ENCODE measurements at places on chromosomes 12 and 14.

DNA sequence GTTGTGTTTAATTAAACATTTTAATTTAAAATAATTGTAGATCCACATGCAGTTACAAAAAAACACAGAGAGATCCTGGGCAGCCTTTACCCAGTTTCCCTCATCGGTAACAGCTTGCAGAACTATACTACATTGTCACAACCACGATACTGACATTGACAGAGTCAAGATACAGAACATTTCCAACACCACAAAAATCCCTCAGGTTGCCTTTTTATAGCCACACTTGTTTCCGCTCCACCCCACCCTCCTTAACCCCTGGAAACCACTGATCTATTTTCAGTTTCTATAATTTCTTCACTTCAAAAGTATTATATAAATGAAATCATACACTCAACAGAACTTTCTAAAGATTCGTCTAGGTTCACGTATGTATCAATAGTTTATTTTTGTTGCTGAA lies 458.8 kb upstream of the SOX5 start:
- DNase-seq = no peak

DNA sequence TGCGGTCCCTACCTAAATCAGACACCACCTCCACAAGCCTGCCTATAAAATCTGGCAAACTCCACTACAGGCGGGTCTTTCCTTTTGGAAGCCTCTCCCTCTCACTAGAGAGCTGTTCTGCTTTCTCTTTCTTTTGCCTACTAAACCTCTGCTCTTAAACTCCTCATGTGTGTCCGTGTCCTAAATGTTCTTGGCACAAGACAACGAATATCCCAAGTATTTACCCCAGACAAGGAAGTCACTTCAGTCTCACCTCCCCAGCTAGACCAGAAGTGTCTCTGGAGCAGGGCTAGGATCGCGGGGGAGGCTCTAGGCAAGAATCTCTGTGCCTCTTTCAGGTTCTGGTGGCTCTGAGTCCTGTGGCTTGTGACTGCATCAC lies 37.2 kb upstream of the FICD start:
- DNase-seq = no peak

- DNase-seq = no peak
Observed at GRCh38 chr12:34398706-34399630, 376.7 kb downstream of the ALG10 start.

GRCh38 chr12:25557830-25558436 lies 4.8 kb upstream of the LMNTD1 start:
- DNase-seq = peak; percentile 14

GRCh38 chr12:104044158-104044557 lies 5.8 kb downstream of the GLT8D2 start:
- no peak for DNase-seq

DNA sequence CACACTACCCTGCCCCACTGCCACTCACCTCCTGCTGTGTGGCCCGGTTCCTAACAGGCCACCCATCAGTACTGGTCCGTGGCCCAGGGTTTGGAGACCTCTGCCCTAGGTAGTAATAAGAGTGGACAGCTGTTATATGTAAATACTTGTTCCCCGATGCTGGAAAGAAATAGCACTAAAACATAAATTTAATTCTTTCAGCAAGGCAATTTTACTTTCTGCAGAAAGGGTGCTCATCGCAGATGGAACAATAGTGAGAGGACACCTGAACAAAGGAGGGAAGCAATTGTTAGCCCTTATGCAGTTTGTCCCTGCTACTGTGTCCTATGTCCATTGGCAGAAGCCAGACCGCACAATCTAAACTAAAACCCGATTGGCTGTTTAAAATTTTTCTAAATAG lies 5.9 kb upstream of the CYP46A1 start:
- no peak for DNase-seq

DNA sequence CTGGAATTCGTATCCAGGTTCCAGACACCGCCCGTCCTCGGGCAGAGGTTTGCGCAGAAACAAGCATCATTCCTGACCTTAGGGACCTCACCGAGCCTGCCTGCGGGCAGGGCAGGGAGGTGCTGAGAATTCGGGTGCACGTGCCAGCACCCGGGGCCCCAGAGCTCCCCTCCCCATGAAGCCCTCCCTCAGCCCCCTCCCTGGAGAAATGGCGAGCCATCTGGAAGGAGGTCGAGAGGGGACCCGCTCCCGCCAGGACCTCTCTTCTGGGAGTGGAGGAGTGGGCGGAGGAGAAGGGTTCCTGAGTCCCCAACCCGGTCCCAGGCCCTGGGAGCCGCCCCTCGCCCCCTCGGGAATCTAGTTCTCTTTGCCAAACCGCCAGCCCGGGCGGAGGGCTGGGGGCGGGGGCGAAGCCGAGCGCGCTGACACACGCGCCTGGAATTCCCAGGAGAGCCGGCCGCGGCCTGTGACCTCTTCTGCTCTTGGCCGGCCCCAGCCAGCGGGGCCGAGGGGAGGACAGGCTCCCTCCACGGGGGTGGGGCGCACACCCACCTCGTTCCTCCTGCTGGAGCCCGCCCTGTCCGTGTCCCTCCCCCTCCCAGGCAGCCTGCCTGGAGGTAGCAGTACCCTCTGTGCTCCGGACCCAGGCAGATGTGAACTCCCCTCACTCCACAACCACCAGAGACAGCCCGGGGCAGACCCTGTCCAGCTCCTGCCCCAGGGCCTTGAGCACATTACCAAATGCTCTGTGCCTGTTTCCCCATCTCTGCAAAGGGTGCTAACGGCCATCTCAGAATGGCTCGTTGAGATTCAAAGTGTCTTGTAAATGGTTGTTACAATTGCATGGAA lies 23.0 kb upstream of the GPR132 start:
- peak; percentile 64 for DNase-seq

- no peak for DNase-seq
Observed at GRCh38 chr14:22118899-22119477, 445.4 kb upstream of the OR4E1 start.

- DNase-seq = no peak
Observed at GRCh38 chr14:36105401-36105800, 71.1 kb downstream of the PTCSC3 start.

DNA sequence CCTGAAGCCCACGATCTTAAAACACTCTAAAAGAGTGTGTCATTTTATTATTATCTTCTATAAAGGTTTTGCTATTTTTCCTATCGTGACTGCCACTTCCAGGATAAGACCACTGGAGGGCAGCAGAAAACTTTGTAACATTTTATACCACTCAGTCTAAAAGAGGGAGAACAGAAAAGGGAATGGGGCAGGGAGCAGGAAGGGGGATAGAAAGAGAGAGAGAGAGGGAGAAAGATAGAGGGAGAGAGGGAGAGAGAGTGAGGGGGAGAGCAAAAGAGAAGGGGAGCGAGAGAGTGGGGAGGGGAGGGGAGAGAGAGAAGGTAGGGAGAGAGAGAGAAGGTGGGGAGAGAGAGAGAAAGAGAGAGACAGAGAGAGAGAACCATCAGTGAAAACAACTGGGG lies 2.0 kb upstream of the ART4 start:
- peak; percentile 41 for DNase-seq

DNA sequence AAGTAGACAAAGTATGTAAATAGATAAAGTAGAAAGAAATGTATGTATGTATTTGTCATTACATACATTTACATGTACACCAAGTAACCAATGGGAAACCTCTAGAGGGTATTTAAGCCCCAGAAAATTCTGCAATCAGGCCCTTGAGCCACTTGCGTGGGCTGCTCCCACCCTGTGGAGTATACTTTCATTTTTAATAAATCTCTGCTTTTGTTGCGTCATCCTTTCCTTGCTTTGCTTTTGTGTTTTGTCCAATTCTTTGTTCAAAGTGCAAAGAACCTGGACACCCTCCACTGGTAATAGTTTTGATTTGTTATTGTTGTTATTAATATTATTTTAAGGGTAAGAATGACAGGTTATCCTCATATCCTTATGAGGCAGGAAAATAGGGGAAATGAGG lies 21.8 kb downstream of the CAPS2 start:
- DNase-seq = no peak

GRCh38 chr12:4690760-4691159 lies 29.4 kb upstream of the GALNT8 start:
- no peak for DNase-seq

GRCh38 chr12:66963901-66964300 lies 285.0 kb upstream of the GRIP1 start:
- peak; percentile 26 for DNase-seq

- DNase-seq = no peak
Observed at GRCh38 chr14:87018294-87018693, 974.7 kb downstream of the GALC start.

DNA sequence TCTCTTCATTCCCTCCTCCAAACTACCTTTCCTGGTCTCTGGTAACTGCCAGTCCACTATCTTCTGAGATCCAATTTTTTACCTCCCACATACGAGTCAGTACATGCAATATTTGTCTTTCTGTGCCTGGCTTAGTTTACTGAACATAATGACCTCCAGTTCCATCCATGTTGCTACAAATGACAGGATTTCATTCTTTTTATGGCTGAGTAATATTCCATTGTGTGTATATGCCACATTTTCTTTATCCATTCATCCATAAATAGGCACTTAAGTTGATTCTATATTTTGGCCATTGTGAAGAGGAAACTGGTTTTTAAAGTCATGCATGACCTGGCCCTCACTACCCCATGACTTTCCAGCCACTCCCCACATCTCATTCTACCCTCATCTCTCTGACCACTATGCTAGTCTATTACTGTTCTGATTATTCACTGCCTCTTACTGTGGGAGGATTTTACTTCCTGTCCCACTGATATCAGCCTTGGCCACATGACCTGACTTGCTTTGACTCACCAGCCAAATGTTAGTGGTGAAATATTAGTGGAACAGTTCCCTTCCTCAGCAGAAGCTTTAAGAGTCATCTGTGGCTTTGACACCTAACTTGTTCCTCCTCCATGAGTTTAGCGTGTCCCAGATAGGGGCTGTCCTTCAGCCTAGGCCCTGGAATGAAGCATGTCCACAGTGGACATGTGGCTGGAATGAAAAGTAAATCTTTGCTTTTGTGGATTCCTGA lies 52.2 kb downstream of the GOLGA5 start:
- peak; percentile 79 for DNase-seq

DNA sequence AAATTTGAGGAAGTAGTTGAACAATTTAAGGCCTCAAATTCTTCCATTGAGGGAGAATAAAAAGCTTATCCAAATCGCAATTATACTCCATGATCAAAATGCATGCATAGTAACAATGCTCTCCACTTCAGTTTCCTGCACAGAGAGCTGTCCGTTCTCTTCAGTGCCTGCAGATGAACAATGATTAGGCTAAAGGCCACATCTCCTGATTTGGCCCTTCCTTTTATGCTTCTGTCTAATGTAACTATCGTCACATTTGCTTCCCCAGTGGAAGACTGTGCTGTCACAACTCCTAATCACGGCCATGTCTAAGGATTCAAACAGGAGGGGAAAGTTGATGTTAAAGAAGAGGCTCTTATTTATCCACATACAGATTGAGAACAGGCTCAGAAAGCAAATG lies 113.6 kb upstream of the NPAS3 start:
- DNase-seq = no peak

GRCh38 chr12:29797565-29798355 lies 14.0 kb upstream of the TMTC1 start:
- DNase-seq = no peak

DNA sequence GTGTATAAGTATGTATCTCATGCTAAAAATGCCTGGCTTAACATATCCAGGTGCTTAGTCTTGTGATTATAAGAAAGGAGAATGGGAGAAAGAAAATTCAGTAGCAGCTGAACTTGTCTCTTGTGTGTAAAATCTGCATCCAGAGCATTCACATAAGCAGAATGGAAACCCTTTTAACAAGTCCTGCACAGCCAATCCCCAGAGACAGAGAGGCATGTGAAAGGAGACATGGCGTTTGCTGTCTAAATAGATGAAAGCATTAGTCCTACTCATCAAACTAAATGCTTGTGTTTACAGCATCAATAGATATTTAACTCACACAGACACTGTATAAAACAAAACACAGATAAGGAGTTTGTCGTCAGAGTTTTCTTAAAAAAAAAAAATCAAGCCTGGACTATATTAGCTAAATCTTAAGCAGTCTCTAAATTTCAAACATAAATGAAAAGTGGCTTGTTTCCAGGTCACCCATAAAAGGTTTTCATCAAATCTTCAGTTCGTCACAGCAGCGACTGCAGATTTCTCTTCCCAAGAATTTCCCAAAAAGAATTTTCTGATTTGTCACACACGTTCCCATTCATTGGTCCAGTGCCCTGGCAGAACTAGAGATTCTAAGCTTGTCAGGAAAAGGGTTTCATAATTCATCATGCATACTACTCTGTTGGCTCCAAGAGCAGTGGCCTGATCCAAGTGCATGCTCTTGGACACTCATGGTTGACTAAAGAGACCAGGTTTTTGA lies 249.2 kb downstream of the BTG1 start:
- no peak for DNase-seq

GRCh38 chr12:69069479-69069878 lies 136.5 kb upstream of the CPM start:
- DNase-seq = no peak

GRCh38 chr12:915090-915489 lies 34.4 kb downstream of the RAD52 start:
- DNase-seq = no peak

- DNase-seq = no peak
Observed at GRCh38 chr12:90870971-90871725, 83.8 kb downstream of the CCER1 start.

- DNase-seq = no peak
Observed at GRCh38 chr12:20188930-20189653, 179.2 kb upstream of the PDE3A start.

GRCh38 chr12:49059299-49060171 lies 1.1 kb downstream of the KMT2D start:
- peak; percentile 7 for DNase-seq

DNA sequence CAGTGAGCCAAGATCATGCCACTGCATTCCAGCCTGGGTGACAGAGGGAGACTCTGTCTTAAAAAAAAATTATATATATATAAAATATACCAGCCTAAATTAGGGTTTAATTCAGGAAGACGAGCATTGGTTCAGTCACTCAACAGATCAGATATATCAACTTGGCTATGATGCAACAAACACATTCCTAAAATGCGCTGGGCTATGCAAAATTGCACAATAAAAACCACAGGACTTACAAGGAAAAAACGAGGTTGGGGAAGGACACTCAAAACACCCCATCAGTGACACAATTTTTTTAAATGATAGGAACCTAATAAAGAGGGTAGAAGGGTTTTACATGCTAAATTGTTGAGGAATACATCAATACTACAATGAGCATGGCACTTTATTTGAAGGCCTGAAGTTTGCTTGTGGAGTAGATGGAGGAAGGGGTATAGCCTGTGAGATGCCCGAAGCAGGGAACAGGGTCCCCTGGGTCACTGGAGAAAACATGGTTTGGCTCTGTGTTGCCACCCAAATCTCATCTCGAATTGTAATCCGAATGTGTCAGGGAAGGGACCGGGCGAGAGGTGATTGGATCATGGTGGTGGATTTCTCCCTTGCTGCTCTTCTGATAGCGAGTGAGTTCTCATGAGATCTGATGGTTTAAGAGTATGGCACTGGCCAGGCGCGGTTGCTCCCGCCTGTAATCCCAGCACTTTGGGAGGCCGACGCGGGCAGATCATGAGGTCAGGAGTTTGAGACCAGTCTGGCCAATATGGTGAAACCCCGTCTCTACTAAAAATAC lies 71.2 kb downstream of the TNFAIP2 start:
- peak; percentile 63 for DNase-seq

- DNase-seq = no peak
Observed at GRCh38 chr12:56991319-56992246, 14.8 kb downstream of the ZBTB39 start.

GRCh38 chr12:95605087-95605486 lies 53.8 kb upstream of the USP44 start:
- peak; percentile 75 for DNase-seq

GRCh38 chr12:77229640-77230442 lies 164.5 kb upstream of the E2F7 start:
- peak; percentile 23 for DNase-seq

All from astrocyte (in vitro differentiated cells and primary cell).